Endothelial cell of umbilical vein (primary cell): ENCODE measurements at places on chromosomes 13 and 19. TPM values are rescaled to one million over a fixed set of nuclear protein-coding genes. Genes with fewer than 3 reads are reported as not detected.

The SHC2 gene
- 11.8 and 16.8 TPM in 2 replicates for polyA plus RNA-seq

The TRMT1 gene
- 46.3 and 60.5 TPM in 2 replicates for polyA plus RNA-seq

The KLHL1 gene
- not detected in 2 replicates for polyA plus RNA-seq

The ADPRHL1 gene
- 0.46 and 0.52 TPM in 2 replicates for polyA plus RNA-seq

The CKM gene
- not detected in 2 replicates for polyA plus RNA-seq

The SGCG gene
- polyA plus RNA-seq, result 0.21 and 0.22 TPM in 2 replicates

DNA sequence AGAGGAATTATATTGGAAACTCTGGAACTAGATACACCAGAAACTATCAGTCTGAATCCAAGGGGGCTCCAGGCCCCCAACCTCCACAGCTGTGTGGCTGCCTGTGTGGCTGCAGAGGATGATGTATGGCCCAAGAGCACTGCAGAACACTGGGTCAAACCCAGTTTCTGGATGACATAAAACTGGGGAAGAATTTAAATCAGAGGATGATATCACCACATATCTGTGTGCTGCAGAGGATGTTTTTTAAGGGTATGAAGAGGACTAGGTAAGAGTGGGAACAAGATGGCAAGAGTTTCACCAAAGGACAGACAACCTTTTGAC, 226.4 kb downstream of the SUCLA2 start:
- DNase-seq, result no peak

GRCh38 chr19:3809881-3810707, 23.9 kb upstream of the MATK start:
- DNase-seq, result no peak

GRCh38 chr19:32407004-32407992, 1.7 kb downstream of the DPY19L3 start:
- DNase-seq, result no peak

DNA sequence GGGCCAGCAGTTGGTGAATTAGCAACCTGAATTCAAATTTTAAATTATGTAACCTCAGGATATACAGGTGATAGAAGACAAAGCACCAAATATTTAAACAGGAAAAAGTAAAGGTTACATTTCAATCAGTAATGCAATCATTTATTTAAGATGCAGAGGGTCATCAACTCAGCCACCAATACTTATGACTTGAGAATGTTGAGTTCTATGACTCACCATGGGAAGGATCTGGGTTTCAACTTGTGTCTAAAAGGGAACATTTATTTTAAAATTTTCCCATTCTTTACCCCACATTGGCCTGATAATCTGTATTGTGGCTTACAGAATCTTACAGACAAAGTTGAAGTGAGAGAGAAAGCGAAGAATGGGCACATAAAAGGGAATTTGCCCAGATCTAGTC, 418.0 kb downstream of the NDFIP2 start:
- DNase-seq, result no peak

DNA sequence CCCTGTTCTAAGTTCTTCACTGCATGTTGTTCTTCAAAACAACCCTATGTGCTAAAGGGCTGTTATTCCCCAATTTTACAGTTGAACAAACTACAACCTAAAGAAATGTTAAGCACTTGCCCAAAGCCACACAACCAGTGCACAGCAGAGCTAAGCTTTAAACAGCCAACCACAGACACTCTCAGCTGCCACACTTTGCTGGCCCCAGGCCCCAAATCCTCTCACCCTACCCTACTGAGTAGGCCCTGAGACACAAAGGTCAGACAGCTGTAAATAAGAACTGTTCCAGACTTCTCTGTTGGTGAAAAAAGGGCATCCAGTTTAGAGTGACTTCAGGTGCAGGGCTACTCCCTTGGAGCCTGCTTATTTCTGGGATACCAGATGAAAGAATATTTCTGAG, 30.0 kb downstream of the GRIK5 start:
- DNase-seq, result no peak
